ENCODE measurements at places on chromosomes 16 and 17. TPM values are rescaled to one million over a fixed set of nuclear protein-coding genes. Genes with fewer than 3 reads are reported as not detected.
A peak's percentile ranks its signal among the peaks of the same experiment; 100 is the strongest.

DNA sequence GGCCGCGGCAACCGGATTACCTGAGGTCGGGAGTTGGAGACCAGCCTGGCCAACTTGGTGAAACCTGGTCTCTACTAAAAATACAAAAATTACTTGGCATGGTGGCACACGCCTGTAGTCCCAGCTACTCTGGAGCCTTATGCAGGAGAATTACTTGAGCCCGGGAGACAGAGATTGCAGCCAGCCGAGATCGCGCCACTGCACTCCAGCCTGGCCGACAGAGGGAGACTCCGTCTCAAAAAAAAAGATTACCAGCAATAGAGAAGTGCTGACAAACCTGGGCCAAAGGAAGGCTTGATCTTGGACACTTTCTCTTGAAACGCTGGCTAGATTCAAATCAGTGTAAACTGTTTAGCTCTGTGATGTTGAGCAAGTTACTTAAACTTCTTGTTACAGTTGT lies 4.3 kb downstream of the MT1H start:
- DNase-seq: no peak
- H3K4me3 ChIP-seq: no peak overlapping the region
- no peaks in the 10 kb centered on the region for H3K27me3 ChIP-seq
- no peaks in the 10 kb centered on the region for H3K36me3 ChIP-seq
- no peak overlapping the region for H3K27ac ChIP-seq

DNA sequence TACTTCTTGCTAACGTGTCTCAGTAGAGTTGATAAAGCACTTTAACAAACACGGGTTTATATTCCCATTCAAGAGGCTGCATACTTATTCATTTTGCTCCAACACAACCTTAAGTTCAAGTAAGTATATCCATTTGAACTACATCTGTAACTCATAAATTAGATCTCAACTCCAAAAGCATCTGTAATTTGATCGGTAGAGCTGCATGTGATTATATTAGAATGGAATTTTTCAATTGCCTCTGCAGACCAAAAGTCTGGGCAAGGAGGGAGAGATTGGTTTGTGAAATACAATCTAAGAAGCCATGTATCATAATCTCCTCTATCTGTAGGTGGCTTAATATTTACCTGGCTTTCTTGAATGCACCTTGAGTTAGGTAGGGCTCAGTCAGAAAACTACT lies 371.0 kb downstream of the RBFOX1 start:
- no peak overlapping the region for H3K4me3 ChIP-seq
- no peaks in the 10 kb centered on the region for H3K27me3 ChIP-seq
- no peak for DNase-seq
- no peak overlapping the region for H3K27ac ChIP-seq
- no peaks in the 10 kb centered on the region for H3K4me1 ChIP-seq
- no peaks in the 10 kb centered on the region for H3K36me3 ChIP-seq

Gene BICDL2
- total RNA-seq: 18.5 TPM

DNA sequence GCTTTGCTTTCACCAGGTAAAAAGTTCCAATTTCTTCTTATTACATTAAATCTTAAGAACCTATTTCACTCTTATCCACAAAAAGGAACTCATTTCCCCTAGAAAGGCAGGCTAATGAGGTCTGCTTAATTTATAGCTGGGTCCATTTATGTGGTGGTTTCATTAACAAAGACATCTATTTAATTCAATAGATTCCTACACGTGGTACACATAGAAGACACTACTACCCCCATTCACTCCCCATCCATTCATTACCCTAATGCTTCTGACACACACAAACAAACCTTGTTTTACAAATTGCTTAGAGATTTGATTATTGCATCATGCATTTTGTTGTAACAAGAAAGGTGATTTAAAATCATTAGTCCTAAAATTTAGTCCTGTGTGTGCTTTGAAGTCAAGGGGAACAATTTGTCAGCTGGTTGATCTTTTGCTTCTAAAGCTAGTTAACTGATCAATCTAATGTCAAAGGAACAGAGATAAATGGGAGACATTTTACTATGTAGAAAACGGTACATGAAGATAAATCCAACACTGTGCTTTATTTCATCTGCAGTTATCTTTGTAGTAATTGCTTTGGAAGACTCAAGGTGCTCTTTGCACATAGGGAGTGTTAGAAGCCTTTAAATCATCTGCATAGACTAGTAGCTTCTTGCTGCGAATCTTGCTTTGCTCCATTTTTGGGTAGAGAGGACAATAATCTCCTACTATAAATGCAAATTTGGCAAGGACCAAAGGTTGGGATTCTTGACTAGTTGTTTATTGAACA lies 379.2 kb downstream of the CDH11 start:
- no peak for DNase-seq
- no peaks in the 10 kb centered on the region for H3K36me3 ChIP-seq
- H3K27me3 ChIP-seq: no peaks in the 10 kb centered on the region
- no peaks in the 10 kb centered on the region for H3K4me1 ChIP-seq

Gene TBC1D3I
- not detected for total RNA-seq

Gene TPSG1
- 0.61 TPM for total RNA-seq

Gene DHX8
- total RNA-seq: 34.6 TPM

DNA sequence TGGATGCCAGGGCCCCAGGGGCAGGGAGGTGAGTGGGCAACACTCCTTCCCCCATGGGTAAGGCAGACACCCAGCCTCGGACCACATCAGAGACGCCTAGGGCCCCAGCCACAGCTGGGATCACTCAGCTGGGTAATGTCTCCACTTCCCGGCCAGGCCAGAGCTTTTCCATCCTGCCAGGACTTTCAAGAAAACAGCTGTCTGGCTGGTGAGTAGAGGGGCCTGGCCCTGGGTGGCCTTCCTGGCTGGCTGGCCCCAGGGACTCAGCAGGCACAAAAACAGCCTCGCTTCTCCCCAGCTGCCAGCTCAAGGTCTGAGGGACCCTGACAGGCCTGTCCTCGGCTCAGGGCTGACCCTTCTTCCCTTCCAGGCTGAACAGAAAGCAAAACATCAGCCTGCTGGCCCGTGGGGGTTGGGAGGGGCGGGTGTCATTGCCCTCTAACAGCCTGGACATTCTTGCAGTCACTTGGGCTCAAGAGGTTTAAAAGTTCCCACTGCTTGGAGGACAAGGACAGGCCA lies 45.3 kb upstream of the JPH3 start:
- no peak overlapping the region for H3K4me3 ChIP-seq
- peaks cover 12% of the 10 kb centered on the region for H3K4me1 ChIP-seq
- H3K27ac ChIP-seq: peak overlapping the region; percentile 77
- no peaks in the 10 kb centered on the region for H3K36me3 ChIP-seq
- H3K27me3 ChIP-seq: no peaks in the 10 kb centered on the region

Gene ADAMTS18
- total RNA-seq: not detected

GRCh38 chr17:74807441-74807840 lies 31.3 kb upstream of the NAT9 start:
- no peak for DNase-seq
- peaks cover 26% of the 10 kb centered on the region for H3K4me1 ChIP-seq
- H3K27me3 ChIP-seq: no peaks in the 10 kb centered on the region
- H3K27ac ChIP-seq: no peak overlapping the region
- peaks cover 19% of the 10 kb centered on the region for H3K36me3 ChIP-seq

Gene KRT14
- not detected for total RNA-seq

Gene SLC38A7
- 20.8 TPM for total RNA-seq

Gene KRTAP4-1
- not detected for total RNA-seq

GRCh38 chr17:79182176-79183042 lies 107.8 kb downstream of the ENGASE start:
- H3K4me3 ChIP-seq: no peak overlapping the region
- peaks cover 35% of the 10 kb centered on the region for H3K27me3 ChIP-seq
- no peaks in the 10 kb centered on the region for H3K36me3 ChIP-seq
- DNase-seq: no peak
- peaks cover 5% of the 10 kb centered on the region for H3K4me1 ChIP-seq

Gene BTBD17
- total RNA-seq: 1.2 TPM
